T-cell (primary cell): ENCODE measurements at places on chromosomes 16 and 17.

DNA sequence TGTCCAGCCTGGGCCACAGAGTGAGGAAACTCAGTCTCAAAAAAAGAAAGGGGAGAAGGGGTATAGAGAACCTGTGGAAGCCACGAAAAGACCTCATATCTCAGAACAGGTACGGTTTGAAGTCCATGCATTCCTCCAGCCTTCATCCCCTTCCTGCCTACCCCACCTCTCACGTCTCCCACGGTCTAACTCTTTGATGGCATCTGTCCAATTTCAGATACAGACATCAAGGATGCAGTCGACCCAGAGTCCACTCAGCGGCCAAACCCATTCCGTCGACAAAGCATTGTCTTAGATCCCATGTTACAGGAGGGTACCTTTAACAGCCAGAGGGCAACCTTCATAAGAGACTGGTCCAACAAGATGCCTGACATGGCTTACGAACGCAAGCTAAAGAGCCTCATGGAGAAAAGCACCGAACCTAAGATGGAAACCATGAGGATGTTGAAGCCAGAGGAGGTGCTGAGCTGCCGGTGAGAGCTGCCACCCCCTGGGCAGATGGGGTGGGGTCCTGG, 22.7 kb downstream of the C16orf78 start:
- H3K4me3 ChIP-seq: no peak overlapping the region
- no peak for DNase-seq
- no peak overlapping the region for H3K27ac ChIP-seq
- no peaks in the 10 kb centered on the region for H3K36me3 ChIP-seq
- H3K27me3 ChIP-seq: no peaks in the 10 kb centered on the region
- no peaks in the 10 kb centered on the region for H3K4me1 ChIP-seq

- no peaks in the 10 kb centered on the region for H3K36me3 ChIP-seq
- no peak overlapping the region for H3K27ac ChIP-seq
- no peak overlapping the region for H3K4me3 ChIP-seq
- peaks cover 16% of the 10 kb centered on the region for H3K27me3 ChIP-seq
- DNase-seq: no peak
These were observed 204.4 kb downstream of the IRF8 start for GRCh38 chr16:86103320-86103719.

DNA sequence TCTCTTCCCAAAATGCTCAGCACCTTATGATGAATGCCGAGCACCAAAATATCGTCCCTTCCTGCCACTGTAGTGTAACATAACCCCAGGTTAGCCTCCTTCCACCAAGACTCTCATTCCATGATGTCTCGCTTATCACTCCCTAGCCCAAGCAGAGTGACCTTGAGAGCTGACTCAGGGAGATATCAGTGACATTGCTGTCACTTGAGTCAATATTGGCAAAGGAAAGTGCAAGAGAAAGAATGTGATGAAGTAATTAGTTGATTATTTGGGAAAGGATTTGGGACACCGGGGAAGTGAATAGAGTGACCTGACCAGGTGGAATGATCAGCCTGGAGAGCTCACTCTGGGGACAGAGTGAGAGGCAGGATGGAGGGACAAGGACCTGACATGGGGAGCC, 2.6 kb upstream of the ANKFN1 start:
- no peaks in the 10 kb centered on the region for H3K27me3 ChIP-seq
- H3K4me3 ChIP-seq: no peak overlapping the region
- no peak for DNase-seq
- H3K36me3 ChIP-seq: no peaks in the 10 kb centered on the region
- H3K27ac ChIP-seq: no peak overlapping the region

DNA sequence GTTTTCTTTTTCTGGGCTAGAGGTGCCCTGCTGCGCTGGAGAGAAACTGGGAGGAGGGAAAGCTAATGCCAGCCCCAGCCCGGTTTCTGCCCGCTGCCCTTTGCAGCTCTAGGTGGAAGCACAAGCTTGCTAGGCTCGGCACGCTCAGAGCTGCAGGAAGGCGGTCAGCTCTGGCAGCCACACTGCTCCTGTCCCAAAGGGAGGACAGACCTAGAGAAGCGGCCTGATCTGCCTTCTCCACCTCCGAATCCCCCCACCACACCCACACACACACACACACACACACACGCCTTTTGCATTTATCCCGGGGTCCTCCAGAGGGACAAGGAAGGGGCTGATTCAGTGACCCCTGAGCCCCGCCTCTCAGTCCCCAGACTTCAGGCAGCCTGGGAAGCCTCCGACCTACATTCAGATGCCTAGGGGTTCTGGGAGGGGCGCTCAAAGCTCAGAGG, 418.1 kb downstream of the SOX9 start:
- H3K4me1 ChIP-seq: no peaks in the 10 kb centered on the region
- H3K27ac ChIP-seq: no peak overlapping the region
- H3K27me3 ChIP-seq: no peaks in the 10 kb centered on the region
- no peaks in the 10 kb centered on the region for H3K36me3 ChIP-seq

GRCh38 chr16:55367866-55368603, 44.0 kb downstream of the IRX6 start:
- no peak overlapping the region for H3K4me3 ChIP-seq
- no peak overlapping the region for H3K27ac ChIP-seq
- H3K36me3 ChIP-seq: no peaks in the 10 kb centered on the region
- H3K27me3 ChIP-seq: peaks cover 17% of the 10 kb centered on the region

DNA sequence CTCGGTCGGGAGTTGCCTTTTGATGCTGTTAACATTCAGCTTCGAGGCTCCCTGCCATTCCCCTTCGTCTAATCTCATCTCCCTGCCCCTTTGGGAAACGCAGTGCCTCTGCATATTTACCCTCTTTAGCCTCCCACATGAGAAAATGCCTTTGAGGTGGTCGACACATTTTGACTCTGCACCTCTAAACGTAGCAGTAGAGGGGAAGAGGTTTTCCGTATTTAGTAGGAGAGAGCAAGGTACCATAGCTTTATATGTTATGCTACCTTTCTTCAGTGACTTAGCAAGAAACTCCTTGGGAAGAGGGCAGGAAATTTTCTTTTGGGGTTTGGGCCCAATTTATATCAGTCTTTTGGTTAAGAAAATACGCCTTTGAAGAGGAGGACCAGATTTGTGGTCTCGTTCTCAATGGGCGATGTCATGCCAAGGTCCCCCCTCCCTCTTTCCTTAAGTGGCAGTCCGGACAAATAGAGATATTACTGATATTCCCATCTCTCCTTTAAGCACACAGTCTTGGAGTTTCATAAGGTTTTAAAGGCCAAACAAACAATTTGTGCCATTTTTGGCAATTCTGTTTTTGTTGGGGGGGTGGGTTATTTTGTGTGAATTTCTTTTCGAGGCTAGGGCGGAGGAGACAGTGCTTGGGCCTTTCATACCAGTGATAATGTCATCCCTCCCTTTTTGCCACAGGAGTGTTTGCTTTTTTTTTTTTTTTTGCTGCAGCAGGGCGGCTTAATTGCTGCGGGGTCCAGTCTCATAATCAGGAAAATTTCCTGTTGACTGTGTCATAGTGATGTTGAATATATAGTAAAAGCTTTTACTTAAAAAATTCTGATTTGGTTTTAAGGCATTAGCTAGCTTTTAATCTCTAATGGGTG, 1.5 kb downstream of the PAFAH1B1 start:
- DNase-seq: no peak
- H3K4me1 ChIP-seq: peaks cover 31% of the 10 kb centered on the region
- H3K27ac ChIP-seq: peak overlapping the region; percentile 94
- H3K36me3 ChIP-seq: no peaks in the 10 kb centered on the region
- H3K27me3 ChIP-seq: no peaks in the 10 kb centered on the region

GRCh38 chr17:79865351-79866210, 26.3 kb upstream of the CBX4 start:
- no peak overlapping the region for H3K27ac ChIP-seq
- H3K4me3 ChIP-seq: no peak overlapping the region
- peaks cover 15% of the 10 kb centered on the region for H3K4me1 ChIP-seq
- no peaks in the 10 kb centered on the region for H3K36me3 ChIP-seq
- DNase-seq: no peak

GRCh38 chr17:17694169-17695081, 13.2 kb downstream of the RAI1 start:
- no peaks in the 10 kb centered on the region for H3K36me3 ChIP-seq
- peak; percentile 65 for DNase-seq
- peak overlapping the region; percentile 95 for H3K27ac ChIP-seq
- H3K4me3 ChIP-seq: peak overlapping the region; percentile 98
- H3K4me1 ChIP-seq: peaks cover 51% of the 10 kb centered on the region
- no peaks in the 10 kb centered on the region for H3K27me3 ChIP-seq

DNA sequence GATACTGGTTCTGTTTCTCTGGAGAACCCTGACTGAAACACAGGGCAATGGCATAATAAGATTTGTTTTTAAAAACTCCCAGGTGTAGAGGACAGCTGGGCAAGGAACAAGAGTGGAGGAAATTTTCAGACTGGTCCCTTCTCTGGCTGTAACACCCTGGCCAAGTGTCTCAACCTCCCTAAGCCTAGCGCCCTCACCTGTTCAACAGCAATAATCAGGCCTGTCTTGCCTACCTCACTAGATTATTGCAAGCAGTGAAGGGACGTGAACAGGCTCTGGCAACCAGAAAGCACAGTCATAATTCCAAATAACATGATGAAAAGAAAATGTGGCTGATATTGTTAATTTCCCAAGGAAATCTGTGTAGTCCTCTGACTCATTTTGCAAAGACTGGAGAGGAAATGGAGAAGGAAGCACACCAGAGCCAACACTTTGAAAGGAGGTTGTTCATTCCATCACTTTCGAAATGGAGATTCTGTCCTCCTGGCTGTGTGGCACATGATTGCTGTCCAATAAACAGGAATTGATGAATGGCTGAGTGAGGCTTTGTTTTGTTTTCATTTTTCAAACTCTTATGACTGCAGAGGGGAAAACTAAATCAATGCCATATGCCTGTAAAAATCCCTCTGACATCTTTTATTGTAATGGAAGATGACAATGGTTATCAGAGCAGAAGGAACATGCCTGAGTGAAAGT, 87.5 kb upstream of the HLF start:
- DNase-seq: no peak
- no peak overlapping the region for H3K27ac ChIP-seq
- no peaks in the 10 kb centered on the region for H3K4me1 ChIP-seq

GRCh38 chr16:85639529-85640253, 26.6 kb downstream of the GSE1 start:
- no peak overlapping the region for H3K4me3 ChIP-seq
- peaks cover 6% of the 10 kb centered on the region for H3K36me3 ChIP-seq
- H3K4me1 ChIP-seq: no peaks in the 10 kb centered on the region
- no peak overlapping the region for H3K27ac ChIP-seq

GRCh38 chr17:49814781-49815529, 26.5 kb downstream of the KAT7 start:
- DNase-seq: no peak
- H3K27ac ChIP-seq: peak overlapping the region; percentile 19
- no peak overlapping the region for H3K4me3 ChIP-seq

DNA sequence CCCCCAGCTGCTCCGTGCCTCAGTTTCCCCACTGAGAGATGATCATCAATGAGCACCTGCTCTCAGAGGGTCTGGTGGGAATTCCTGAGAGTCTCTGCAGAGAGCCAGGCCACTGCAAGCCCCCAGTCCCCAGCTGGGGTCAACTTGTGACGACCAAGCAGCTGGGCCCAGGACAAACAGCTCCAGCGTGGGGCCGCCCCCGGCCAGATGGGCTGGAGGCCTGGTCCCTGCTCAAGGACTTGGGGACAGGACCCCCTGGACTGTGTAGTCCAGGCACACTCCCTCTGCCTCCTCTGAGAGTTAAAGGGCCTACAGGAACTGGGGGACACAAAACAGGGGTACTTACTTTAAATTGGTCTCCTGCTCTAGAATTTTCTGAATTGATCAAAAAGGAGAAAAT, 16.6 kb upstream of the AATK start:
- peaks cover 36% of the 10 kb centered on the region for H3K27me3 ChIP-seq
- no peak for DNase-seq
- no peak overlapping the region for H3K27ac ChIP-seq
- no peaks in the 10 kb centered on the region for H3K4me1 ChIP-seq
- H3K4me3 ChIP-seq: no peak overlapping the region

DNA sequence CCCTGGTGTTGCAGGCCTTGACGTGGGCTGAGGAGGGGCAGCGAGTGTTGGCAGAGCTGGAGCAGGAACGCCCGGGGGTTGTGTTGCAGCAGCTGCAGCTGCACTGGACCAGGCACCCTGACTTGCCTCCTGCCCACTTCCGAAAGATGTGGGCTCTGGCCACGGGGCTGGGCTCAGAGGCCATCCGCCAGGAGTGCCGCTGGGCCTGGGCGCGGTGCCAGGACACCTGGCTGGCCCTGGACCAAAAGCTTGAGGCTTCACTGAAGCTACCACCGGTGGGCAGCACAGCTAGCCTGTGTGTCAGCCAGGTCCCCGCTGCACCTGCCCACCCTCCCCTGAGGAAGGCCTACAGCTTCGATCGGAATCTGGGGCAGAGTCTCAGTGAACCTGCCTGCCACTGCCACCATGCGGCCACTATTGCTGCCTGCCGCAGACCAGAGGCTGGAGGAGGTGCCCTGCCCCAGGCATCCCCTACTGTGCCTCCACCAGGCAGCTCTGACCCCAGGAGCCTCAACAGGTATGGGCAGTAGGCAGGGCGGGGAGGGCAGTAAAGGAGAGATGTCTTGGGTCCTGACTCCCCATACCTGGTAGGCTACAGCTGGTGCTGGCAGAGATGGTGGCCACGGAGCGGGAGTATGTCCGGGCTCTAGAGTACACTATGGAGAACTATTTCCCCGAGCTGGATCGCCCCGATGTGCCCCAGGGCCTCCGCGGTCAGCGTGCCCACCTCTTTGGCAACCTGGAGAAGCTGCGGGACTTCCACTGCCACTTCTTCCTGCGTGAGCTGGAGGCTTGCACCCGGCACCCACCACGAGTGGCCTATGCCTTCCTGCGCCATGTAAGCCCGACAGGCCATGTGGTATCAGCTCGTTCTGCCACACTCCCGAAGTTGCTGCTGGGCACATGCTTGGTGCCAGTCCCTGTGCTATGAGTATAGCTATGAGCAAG, 5.6 kb downstream of the PLEKHG4 start:
- H3K4me3 ChIP-seq: no peak overlapping the region
- no peak for DNase-seq
- no peaks in the 10 kb centered on the region for H3K4me1 ChIP-seq
- peaks cover 22% of the 10 kb centered on the region for H3K36me3 ChIP-seq

- H3K36me3 ChIP-seq: no peaks in the 10 kb centered on the region
- H3K27ac ChIP-seq: no peak overlapping the region
These were observed 35.2 kb upstream of the SIAH1 start for GRCh38 chr16:48420437-48420836.

- no peak overlapping the region for H3K4me3 ChIP-seq
- no peaks in the 10 kb centered on the region for H3K27me3 ChIP-seq
- no peaks in the 10 kb centered on the region for H3K36me3 ChIP-seq
- H3K4me1 ChIP-seq: no peaks in the 10 kb centered on the region
These were observed 38.0 kb upstream of the CPHXL start for GRCh38 chr16:75764154-75764768.

DNA sequence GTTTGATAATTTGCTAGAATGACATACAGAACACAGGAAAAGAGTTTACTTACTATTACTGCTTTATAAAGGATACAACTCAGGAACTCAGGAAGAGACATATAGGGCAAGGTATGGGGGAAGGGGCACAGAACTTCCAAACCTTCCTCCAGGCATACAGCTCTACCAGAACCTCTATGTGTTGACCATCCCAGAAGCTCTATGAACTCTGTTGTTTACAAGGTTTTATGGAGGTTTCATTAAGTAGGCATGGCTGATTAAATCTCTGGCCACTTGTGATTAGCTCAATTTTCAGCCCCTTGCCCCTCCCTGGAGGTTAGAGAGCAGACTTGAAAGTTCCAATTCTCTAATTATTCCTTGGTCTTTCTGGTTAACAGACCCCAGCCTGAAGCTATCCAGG, 60.2 kb upstream of the C17orf78 start:
- H3K27ac ChIP-seq: no peak overlapping the region
- no peak overlapping the region for H3K4me3 ChIP-seq
- no peaks in the 10 kb centered on the region for H3K27me3 ChIP-seq
- DNase-seq: no peak
- no peaks in the 10 kb centered on the region for H3K36me3 ChIP-seq
